Stimulated activated CD8-positive, alpha-beta memory T cell treated with anti-CD3 and anti-CD28 coated beads, Interleukin-4, amount 100 ng/mL, for 1 hour (primary cell): ENCODE measurements at places on chromosomes 1 and 21.

DNA sequence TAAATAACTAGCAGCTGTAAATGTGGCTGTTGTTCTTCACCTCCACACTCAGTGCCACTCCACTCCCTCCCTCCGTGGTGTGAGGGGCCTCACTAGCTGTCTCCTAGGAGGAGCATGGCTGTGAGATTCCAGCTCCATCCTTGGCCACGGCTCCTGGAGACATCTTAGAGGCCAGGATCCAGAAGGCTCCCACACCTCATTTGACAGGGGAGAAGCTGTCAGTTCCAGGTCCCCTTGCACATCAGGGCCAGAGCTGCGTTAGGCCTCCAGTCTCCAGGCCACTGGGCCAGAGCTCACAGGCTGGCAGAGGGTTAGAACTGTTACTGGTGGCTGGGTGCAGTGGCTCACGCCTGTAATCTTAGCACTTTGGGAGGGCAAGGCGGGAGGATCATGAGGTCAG is 15.0 kb downstream of the PCSK9 start:
- no peak for DNase-seq

DNA sequence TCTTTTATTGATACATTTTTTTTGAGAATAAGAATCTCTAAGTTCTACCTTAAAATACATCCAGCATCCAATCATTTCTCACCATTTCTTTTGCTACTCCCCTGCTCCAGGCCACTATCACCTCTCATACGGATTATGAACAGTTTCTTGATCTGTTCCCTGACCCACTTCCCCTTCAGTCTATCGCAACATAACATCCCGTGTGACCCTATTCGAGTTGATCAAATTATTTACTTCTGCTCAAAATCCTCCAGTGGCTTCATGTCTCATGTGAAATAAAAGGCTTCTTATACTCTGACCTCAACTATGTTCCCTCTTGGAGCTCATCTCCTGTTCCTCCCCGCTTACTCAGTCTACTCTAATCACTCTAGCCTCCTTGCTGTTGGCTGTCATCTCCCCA is 5.2 kb downstream of the ALG14 start:
- DNase-seq: no peak

- DNase-seq: no peak
These were observed 220.7 kb downstream of the HLX start for GRCh38 chr1:221099747-221100595.

DNA sequence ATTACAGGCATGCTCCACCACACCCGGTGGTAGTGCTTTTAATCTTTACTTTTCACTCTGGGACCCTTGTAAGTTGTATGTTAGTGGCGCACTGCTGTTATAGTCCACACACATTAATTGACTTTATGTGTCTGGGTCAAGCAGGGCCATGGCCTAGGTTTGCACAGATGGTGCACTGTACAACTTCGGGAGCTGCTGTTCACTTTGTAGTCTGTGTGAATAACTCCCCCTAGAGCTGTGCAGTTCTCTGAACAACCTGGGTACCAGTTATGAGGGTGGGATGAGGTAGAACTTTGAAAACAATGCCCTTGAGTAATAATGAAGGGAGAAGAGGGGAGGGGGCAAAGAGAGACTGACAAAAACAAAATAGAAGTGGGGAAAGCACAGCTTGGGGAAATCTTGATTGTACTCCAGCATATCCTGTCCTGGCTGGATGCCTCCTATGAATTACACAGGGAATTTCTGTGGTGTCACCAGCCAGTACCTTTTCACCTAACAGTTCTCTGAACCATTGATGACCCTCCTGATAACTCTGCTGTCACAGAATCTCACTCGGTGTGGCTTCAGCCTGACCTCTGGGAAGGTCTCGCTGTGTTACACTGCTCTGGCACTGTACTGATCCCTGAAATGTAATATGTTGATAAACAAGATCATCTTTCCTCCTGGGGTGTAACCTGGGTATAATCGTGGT is 2.2 kb downstream of the PTGFRN start:
- DNase-seq: no peak

DNA sequence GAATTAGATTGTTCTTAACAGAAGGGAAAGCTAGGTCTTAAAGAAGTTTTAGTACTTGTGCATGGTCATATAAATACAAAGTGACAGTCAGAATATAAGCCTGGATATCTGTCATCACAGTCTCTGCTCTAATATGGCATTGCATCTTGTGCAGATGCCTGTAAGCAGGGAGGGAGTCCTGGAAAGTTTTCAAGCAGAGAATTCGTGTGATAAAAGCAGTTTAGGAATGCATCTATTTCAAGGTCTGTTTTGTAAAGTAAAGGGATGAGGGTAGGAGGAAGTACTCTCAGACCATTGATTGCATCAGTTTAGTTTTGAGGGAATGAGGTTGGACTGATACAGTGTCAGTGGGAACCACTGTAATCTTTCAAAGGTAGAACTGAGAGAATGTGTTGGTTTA is 30.6 kb downstream of the IARS2 start:
- no peak for DNase-seq

GRCh38 chr1:9196129-9197040 is 38.2 kb upstream of the H6PD start:
- DNase-seq: peak; percentile 11
